ENCODE measurements at places on chromosomes 2 and 18. TPM values are rescaled to one million over a fixed set of nuclear protein-coding genes. Genes with fewer than 3 reads are reported as not detected.

Gene ACMSD
- total RNA-seq = not detected

Gene RPRD1A
- total RNA-seq = 36.6 TPM

Gene ERFE
- 14.9 TPM for total RNA-seq

Gene NCKAP5
- 1.2 TPM for total RNA-seq

Gene POTEJ
- not detected for total RNA-seq

Gene ALPP
- total RNA-seq = 0.45 TPM

Gene CIB4
- total RNA-seq = not detected

Gene IL1B
- 4.2 TPM for total RNA-seq

Gene TUBB8B
- 3.9 TPM for total RNA-seq

Gene MAB21L4
- total RNA-seq = 0.42 TPM

Gene CHST10
- 18.6 TPM for total RNA-seq

Gene ANKRD30B
- total RNA-seq = not detected

Gene SERPINB11
- not detected for total RNA-seq

DNA sequence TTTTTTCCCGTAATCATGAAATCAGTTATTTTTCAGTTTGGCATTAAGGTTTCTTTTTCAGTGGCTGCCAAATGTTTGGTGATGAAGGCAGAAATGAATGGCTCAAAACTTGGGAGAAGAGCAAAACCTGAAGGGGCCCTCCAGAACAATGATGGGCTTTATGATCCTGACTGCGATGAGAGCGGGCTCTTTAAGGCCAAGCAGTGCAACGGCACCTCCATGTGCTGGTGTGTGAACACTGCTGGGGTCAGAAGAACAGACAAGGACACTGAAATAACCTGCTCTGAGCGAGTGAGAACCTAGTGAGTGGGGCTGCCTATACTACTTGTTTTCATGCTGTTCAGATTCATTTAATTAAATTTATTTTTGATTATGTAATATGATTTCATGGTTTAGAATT, 29.2 kb upstream of the MSH2 start:
- DNase-seq = no peak

DNA sequence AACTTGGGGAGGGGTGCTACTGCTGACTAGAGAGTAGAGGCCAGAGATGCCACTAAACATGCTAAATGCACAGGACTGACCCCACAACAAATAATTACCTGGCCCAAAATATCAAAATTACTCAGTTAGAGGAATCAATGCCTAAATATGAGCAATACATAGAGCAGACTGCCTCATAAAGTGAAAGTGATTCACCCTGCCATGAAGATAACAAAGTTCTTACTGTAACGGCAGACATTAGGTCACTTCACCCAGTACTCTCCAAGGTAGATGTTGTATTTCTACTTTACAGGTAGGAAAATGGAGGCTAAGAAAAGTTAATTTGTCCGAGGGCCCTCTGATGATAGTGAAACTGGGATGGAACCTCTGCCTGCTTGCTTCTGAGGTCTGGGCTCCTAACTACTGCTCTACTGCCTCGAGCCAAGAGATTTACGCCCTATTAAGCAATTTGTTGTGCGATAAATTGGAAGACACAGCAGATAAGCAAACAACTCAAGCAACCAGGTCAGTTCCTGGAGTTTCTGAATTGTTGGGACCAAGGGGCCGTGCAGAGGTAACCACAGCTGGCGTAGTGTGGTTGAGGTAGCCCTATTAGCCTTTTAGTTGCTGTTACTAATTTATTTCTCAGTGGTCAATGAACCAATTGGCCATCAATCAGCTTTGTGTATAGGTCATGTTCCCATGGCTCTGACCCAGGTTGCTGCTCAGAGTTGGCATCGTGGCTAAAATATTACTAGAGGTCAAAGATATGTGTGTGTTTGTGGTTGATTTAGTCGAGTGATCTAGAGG, 4.8 kb downstream of the DHRS9 start:
- DNase-seq = no peak

DNA sequence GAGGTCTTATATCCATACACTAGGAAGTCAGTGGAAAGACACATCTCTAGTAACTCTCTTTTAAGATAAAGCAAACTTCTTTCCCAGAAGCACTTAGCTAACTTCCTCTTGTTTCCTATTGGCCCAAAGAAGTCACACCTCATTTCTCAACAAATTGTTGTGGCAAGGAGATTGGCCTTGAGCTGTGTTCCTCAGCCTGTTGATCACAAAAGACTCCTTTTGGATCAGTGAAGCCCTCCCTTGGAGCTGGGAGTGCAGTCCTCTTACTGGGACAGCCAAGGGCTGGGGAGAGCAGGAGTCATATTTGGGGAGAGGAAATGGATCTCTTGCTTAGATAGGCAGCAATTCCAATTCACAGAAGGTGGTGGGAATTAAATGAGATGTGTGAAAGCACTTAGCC, 51.2 kb upstream of the DAPL1 start:
- DNase-seq = no peak

GRCh38 chr2:100580367-100581276, 17.8 kb downstream of the PDCL3 start:
- DNase-seq = no peak

GRCh38 chr2:117614823-117615534, 199.5 kb upstream of the DDX18 start:
- DNase-seq = no peak

DNA sequence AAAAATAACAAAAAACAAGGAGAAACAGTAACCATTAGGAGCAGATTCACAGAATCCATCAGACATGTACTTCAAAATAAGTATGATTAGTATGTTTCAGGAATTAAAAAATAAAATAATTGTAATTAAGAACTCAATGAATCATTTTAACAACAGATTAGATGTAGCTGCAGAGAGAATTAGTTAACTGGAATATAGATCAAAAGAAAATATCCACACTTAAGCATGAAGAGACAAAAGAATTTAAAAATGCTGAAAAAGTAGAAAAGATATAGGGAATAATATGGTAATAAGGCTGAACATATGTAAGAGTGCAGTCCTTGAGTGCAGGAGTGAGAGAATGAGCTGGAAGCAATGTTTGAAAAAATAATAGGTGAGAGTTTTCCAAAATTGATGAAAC, 24.1 kb upstream of the OR6B3 start:
- DNase-seq = no peak

- DNase-seq = no peak
These were observed 926.4 kb upstream of the FANCL start for GRCh38 chr2:59167514-59167913.

- DNase-seq = no peak
These were observed 92.3 kb downstream of the UBE2E3 start for GRCh38 chr2:181072486-181073235.

DNA sequence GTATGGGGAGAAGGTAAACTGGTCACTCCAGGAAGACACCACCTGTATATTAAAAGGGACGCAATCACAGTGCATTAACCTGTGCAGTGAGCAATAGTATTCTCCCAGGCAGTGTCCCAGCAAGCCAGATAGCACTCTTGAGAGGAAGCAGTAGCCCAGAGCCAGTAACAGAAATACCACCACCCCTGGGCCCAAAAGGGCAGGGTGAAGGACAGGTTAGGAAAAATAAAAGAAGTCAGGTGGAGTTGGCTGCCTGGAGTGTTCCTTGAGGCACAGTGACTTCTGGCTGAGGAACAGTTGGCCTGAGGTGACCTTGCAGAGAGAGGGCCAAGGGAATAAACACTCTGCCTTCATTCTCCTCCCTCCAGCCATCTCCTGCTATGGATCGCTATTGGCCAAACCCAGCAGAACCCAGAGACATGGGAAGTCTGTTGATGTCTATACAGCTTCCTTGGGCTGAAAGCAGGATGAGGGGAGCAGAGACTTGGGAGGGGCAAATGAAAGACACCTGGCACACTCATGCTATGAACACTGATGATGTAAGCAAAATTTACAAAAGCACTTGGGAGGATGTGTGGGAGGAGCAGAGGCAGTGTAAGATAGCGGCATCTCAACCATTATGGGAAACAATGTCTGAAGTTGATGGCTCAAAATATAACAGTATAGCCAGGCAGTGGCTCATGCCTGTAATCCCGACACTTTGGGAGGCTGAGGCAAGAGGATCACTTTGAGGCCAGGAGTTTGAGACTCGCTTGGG, 7.5 kb downstream of the C18orf32 start:
- no peak for DNase-seq

DNA sequence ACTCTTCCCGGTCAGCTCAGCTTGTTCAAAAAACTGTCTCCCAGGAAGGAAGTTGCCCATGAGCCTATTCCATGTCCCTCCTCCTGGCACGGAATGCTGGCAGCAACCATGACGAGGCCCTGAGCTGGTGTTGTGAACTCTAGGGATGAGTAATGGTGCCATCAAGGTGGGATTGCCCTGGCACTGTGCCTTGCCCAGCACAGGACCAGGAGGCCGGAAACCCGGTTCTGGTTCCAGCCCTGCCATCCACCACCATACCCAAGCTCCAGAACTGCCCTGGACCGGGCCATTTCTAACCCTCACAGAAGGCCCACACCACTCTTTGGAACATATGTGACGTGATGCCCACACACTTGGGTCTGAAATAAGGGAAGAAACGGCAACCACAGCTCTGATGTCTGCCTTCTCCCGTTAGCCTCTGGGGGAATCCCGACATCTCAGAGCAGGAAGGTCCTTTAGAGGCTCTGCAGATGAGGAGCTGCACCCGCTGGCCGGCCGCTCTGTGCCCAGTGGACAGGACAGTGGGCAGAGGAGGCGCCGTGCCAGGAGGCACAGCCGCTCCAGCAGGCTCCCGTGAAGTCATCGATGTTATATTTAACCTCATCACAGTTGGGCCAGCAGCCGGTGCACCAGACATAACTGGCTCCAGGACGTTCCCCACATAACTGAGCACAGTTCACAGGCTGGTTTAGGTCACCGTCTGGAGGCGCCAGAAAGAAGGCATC, 462.1 kb upstream of the ID2 start:
- no peak for DNase-seq

- no peak for DNase-seq
These were observed 2.2 kb upstream of the IL1RN start for GRCh38 chr2:113124984-113125855.

DNA sequence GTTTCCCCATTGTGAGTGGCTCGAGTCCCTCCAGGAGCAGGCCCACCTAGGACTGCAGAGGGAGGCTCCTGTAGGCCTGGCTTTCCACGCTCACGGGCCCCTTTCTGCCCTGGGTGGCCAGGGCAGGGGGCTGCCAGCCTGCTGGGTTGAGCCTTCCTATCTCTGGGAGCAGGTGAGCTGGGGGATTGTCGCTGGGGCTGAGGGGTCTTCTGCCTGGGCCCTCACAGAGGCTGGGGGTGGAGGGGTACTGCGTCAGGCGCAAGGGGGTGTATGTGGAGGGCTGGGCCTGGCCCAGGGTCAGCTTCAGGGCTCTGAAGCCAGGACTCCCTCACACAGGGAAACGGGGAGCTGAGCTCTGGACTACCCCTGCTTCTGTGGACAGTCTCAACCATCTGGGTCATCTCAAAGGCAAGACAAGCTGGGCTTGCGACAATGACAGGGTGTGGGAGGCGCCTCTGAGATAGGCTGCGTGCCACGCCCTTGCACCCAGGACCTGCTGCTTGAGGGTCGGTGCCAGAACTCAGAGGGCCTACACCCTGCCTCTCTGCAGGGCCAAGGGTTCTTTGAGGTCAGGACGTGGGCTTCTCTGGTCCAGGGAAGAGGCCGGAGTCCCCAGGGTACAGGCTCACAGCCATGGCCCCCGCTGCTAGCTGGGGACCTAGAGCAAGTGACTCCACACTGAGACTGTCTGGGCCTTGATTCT, 206.1 kb downstream of the TWIST2 start:
- DNase-seq = no peak

GRCh38 chr18:77191071-77191751, 58.4 kb upstream of the GALR1 start:
- DNase-seq = no peak

- DNase-seq = no peak
These were observed 69.8 kb upstream of the TCF4 start for GRCh38 chr18:55657572-55658331.

- no peak for DNase-seq
These were observed 6.3 kb upstream of the APOB start for GRCh38 chr2:21050164-21050563.

DNA sequence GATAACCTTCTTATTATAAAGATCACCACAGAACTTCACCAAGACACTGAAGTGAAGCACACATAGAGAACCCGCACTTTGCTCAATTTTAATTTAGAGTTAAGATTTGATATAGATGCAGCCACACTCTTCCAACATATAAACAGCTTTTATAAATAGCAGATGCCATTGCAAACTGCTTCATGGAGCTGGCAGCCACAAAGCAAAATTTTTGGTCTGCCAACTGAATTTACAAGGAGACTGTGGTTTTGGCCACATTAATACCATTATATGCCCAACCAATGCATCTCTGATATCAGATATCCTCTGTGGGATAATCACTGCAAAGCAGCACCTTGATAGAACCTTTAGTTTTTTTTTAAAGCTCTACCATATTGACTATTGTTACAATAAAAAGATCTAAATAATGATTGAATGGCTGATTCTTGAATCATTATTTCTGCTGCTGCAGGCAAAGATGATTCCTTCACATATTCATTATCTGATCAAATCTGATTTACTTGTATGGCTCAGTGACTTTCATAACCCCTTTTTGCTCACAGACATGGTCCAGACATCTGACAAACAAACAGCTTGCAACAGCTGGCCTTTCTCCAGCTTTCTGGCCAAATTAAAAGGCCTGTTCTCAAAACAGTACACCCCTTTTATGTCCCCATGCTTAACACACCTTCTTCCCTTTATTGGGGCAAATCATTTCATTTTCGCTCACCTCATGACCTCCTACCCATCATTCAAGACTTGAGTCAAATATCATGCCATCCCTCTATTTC, 88.4 kb downstream of the METTL4 start:
- DNase-seq = no peak

GRCh38 chr2:30237239-30237965, 6.1 kb downstream of the LBH start:
- DNase-seq = no peak

DNA sequence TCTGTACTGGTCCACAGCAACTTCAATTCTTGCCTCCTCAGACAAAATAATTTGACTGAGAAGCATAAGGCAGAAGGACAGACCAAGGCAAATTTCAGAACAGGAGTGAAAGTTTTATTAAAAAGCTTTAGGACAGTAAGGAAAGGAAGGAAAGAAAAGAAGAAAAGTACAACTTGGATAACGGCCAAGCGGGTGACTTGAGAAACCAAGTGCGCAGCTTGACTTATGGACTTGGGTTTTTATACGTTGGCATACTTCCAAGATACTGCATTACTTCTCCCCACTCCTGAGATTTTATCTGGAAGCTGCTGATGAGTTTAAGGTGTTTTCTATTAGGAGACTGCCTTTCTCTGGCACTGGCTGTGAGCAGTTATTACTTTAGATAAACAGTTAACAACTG, 64.7 kb downstream of the CCDC178 start:
- DNase-seq = no peak

GRCh38 chr18:77910347-77910746, 660.7 kb downstream of the GALR1 start:
- no peak for DNase-seq

DNA sequence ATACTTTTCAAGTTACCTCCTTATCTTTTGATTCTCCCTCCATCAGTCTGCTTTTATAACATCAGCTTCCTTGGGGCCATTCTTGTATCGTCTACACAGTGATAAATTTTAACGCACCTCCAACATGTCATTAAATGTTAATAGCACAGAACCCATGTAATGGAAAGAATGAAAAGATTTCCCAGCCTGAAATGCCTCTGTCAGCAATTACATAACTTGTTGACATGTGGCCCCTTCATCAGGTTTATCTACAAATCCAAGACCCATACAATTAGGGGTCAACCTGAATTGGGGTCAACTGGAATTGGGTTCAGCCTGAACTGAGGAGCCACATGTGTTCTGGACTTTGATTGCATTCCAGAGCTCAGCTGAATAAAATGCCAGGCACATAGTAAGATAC, 148.2 kb upstream of the KLF7 start:
- DNase-seq = no peak

GRCh38 chr2:51027442-51027841, 4.5 kb downstream of the NRXN1 start:
- no peak for DNase-seq

Measured in SJSA1 (cell line).